ENCODE measurements at places on chromosomes 3 and 15.

DNA sequence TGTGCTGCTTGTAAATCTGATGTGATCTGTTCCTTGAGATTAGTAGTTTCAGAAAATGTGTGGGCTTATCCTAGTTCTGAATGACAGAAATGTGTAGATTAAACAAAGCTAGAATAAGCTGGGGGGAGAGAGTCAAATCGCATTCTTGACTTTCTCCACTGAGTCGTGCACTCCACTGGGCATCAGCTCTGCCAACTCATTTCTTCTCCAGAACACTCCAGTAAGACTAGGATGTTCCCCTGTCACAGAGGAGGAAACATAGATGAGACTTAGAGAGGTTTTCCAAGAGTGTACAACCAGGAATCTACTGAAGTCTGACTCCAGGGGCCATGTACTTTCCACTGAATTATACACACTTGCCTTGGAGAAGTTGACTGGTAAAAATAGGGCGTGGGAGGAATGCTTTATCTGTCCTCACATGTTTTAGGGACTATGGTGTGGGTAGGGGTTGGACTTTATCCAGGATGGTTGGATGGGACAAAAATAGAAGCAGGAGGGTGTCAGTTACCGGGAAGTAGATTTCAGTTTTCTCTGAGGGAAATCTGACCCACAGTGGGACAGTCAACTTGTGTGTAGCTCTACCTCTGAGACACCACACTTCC lies 298.2 kb downstream of the UBE2E2 start:
- no peak for DNase-seq

DNA sequence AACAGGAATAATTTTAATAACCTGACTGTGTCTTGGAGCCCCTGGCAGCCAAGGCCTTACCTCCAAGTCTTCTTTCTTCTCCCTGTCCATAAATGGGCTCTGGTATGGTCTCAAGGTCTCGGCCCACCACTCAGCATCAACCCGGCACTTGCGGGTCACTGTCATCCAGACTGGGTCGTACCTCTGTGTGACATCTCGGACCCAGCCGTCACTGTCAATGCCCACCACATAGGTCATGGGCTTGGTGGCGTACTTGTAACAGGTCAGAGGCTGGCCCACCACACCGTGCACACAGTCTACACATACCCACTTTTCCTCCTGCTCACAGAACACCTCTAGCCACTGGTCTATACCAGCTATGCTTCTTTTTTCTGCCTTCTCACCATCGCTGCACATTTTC lies 20.4 kb downstream of the XPC start:
- DNase-seq: no peak

DNA sequence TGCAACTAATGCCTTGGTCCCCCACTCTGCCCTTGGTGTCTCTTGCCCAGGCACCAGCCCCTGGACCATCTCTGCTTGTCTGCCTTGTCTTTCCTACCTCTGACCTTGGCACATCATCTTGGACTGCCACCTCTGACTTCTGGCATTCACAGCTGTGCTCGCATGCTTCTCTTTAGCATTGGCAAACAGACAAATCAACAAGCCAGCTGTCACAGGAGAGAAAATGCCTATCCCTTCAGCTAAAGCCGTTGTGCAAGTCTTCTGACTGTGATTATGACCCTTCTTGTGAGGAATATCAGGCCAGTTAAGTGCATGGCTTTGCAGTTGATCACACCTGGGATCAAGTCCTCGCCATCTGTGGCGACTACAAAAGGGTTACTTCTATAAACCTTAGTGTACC lies 84.6 kb downstream of the PRICKLE2 start:
- no peak for DNase-seq

- DNase-seq: no peak
These were observed 58.9 kb downstream of the FOXP1 start for GRCh38 chr3:71524672-71525071.

DNA sequence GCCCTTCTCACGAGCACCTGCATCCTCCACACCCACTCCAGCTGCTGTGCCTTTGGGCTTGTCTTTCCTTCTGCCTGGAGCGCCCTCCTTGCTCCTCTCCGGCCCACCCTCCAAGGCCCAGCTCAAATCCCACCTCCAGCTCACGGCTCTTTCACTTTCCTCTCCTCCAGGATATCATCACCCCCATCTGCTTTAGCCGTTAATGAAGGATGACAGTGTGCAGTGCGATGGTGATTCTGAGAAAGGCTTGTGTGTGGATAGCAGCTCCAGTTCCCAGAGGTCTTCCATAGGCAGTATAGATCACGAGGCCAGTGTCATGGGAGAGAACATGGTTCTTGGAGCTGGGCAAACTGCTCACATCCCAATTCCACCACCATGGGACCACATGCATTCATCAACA lies 237.4 kb downstream of the TLE3 start:
- DNase-seq: no peak

GRCh38 chr3:39109086-39109485 lies 1.6 kb downstream of the TTC21A start:
- DNase-seq: no peak

DNA sequence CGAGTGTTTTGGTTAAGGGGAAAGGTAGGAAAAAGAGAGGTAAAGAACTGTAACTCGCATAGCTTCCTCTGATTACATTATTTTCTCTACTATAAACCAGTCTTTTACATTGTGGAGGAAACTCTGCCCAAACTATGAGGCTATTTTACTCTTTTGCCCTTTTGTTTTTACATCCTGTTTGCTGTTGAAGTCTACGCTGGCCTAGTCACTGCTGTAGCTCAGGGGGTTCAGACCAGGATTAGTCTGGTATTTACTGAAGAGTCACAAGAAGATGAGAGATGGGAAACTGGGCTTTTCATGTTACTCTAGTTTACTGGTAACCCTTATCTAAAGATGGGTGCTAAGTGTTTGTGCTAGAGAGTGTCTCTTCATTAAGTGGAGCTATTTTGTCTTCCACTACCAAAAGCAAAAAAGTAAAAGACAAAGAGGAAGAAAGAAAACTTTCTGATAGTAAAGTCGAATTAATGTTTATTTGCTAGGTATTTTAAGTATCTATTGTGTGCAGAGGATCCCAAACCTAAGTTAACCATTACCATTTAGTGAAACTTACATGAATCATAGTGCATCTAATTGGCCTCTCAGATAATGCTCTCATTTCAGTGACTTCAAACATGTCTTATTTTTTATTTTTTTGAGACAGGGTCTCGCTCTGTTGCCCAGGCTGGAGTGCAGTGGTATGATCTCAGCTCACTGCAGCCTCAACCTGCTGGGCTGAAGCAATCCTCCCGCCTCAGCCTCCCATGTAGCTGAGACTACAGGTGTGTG lies 10.9 kb downstream of the RARB start:
- DNase-seq: no peak

- DNase-seq: no peak
These were observed 313.4 kb downstream of the CNTN3 start for GRCh38 chr3:74301056-74301455.

GRCh38 chr3:177282119-177282655 lies 84.9 kb upstream of the TBL1XR1 start:
- no peak for DNase-seq

- DNase-seq: no peak
These were observed 901.6 kb downstream of the TUSC7 start for GRCh38 chr3:117611211-117611610.

GRCh38 chr3:109924196-109924595 lies 586.9 kb upstream of the DPPA4 start:
- no peak for DNase-seq

DNA sequence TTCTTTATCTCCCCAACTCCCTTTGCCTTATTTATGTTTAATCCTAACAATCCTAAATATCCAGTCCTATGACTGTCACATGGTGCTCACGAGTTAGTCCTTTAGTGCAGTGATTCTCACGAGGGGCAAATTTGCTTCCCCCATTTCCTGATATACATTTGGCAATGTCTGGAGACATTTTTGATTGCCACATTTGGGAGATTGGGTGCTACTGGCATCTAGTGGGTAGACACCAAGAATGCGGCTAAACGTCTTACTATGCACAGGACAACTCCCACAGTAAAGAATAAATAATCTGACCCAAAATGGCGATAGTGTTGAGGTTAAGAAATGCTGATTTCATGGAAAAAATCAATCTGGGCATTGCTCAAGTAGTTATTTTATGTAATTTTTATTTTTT lies 466.5 kb downstream of the ROBO2 start:
- no peak for DNase-seq

GRCh38 chr3:65030847-65031463 lies 343.2 kb upstream of the ADAMTS9 start:
- DNase-seq: no peak

GRCh38 chr3:101803173-101803782 lies 24.3 kb downstream of the NXPE3 start:
- no peak for DNase-seq

DNA sequence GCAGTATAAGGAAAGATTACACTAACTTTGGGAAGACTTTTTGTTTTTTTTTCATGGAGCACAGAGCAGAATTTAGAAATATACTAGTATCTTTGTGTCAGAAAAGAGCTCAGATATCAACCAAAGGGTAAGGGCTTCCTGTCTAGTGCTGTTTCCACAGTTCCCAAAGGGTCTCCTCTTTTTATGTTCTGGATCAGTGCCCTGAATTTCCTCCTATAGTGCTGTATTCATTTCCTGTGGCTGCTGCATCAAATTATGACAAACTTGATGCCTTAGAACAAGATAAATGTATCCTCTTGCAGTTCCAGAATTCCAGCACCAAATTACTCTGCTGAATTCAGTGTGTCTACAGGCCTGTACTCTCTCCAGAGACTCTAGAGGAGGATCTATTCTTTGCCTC lies 219.8 kb upstream of the THRB start:
- DNase-seq: no peak

DNA sequence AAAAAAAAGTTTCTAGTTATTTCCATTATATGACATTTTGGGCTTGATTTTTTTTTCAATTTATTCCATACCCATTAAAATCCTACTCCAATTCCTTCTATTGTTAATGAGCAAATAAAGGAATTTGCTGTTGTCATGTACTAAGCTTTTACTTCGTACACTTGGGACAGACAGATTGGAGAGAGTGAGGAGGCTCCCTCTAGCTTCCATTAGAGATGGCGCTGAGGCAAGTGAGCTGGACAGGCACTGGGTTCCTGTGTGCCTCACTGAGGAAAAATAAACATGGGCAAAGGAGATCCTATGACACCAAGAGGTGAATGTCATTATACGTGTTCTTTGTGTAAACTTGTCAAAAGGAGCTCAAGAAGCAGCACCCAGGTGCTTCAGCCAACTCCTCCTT lies 441.1 kb upstream of the MDFIC2 start:
- no peak for DNase-seq

DNA sequence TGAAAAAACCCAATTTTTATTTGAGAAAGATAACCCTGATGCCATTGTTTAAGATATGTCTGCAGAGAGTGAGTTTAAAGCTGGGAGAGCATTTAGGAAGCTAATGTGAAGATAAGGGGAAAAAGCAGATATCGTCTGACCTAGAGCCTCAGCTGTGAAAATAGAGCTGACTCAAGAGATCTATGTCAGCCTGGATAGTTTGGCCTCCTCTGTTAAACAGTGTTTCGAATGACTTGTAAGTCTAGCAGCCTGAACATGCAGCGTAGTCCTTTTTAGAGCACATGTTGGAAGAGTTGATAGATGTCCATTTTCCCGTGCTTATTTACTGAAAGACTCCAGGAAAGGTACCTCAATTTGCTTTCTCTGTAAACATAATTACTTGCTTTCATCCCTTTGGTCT lies 48.1 kb downstream of the ALCAM start:
- no peak for DNase-seq

- DNase-seq: no peak
These were observed 662 bp upstream of the RFTN1 start for GRCh38 chr3:16514021-16514700.

GRCh38 chr3:184133840-184134745 lies 1.1 kb upstream of the EIF2B5 start:
- DNase-seq: peak; percentile 52

- no peak for DNase-seq
These were observed 984 bp downstream of the CCR5 start for GRCh38 chr3:46371519-46372340.

DNA sequence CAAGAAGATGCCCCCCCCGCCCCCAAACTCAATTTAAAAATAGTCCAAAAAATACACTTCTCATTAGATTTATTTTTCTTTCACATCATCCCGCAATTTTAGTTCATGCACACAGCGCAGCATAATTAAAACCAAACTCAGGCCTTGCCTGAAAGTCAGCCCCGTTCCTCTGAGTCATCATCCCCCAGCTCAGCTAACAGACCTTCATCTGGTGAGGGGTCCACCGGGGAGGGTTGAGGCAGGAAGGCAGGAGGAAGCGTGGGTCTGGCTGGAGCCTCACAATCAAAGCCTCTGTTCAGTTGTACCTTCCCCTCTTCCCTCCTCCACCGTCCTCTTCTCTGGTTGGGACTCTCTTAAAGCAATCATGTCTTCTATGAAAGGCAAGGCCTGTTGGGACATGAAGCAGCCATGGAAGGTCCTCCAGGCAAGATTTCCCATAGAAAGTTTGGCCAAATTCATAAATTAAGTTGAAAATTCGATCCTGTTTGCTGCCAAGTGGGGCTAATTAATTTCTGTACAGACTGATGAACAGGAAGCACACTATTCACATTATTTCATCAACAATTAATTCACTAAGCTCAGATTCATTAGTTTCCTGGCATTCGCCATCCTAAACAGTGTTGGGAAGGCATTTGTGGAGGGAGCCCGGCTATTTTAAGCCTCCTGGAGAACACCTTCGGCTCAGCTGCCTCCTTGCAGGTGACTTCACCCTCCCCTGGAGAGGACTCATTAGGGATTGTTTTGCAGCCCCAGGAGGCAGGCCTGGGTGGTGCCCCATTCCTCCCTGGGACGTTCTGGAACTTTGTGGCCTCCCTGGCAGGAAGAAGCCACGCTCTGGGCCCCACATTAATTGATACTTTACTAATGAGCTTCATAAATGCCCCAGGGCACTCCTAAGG lies 72.3 kb upstream of the BNC1 start:
- DNase-seq: no peak

DNA sequence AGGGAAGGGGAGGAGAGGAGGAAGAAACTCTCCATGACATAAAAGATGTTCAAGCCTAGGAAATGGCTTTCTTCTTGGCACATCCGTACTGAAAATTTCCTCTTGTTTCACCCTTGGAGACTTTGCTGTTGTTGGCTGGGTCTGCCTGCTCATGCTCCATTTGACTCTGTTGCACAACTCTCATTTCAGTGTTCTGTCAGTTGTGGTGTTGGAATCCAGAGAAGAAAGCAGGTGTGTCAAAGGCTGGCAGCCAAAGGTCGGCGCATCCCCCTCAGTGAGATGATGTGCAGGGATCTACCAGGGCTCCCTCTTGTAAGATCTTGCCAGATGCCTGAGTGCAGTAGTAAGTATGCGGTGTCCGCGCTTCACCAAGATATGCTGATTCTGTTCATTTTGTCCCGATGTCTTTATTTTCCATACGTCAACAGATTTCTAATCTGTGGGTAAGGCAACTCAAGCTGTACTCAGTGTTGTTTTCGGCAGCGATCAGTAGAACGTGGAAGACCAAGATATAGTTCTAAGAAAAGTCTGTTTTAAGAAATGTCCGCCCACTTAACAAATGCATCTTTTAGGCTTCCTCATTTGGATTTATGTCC lies 265.2 kb upstream of the GOLGA6L4 start:
- no peak for DNase-seq

GRCh38 chr15:58398643-58399042 lies 33.1 kb upstream of the LIPC start:
- no peak for DNase-seq

Data from frontal cortex (tissue), 4 donors.